Osteocyte (in vitro differentiated cells): ENCODE measurements at places on chromosomes 2 and 18. TPM values are rescaled to one million over a fixed set of nuclear protein-coding genes. Genes with fewer than 3 reads are reported as not detected.

CYRIA gene
- 2.8 TPM in 2 replicates for total RNA-seq

DNA sequence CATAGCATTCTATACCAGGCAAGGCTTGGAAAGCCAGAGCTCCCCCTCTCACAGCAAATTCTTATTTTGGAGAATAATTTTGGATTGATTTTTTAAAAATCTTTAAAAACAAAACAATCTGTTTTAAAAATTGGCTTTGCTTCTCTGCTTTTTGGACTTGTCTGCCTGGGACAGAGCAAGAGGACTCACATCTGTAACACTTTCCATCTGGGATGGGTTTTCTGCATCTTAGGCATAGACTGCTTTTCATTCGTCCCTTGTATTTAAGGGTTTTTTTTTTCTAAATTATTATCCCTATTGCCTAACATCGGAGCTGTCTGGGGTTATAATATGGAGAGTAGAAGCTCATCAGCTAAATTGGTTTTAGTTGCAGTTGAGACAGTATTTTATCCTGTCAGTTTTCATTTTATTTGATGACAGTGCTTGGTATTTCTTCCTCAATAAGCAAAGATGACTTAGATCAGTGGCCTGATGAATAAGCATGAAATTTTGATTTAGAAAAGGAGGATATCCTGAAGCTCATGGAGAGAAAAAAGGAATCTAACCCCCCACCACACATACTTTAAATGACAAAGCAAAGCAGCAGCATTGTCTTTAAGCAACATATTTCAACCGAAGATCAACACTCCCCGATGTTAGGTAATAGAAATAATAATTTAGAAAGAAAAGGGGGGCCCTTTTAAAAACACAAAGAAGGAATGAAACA lies 2.3 kb upstream of the FZD7 start:
- DNase-seq: no peak

GRCh38 chr2:102444233-102444632 lies 21.3 kb downstream of the IL18RAP start:
- DNase-seq: no peak

LYG1 gene
- total RNA-seq: 1.1 and 1.8 TPM in 2 replicates

IL1F10 gene
- total RNA-seq: not detected in 2 replicates

ATP8B1 gene
- total RNA-seq: 38.5 and 38.7 TPM in 2 replicates

DNA sequence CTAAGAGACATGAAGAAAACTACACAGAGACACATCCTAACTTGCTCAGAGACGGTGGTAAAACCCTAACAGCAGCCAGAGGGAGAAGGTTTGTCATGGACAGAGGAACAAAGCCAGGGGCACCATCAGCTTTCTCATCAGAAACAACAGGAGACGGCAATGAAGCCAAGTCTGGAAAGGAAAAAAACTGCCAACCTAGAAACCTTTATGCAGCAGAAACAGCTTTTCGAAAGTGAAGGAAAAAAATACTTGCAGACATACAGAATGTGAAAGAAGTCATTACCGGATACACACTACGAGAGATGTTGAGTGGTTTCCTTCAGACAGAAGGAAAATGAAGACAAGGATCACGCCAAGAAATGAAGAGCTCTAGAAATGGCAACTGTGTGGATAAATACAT lies 55.9 kb downstream of the ANO7 start:
- DNase-seq: no peak

FAM110C gene
- not detected in 2 replicates for total RNA-seq

KCNK3 gene
- total RNA-seq: 8.5 and 10.1 TPM in 2 replicates

DNA sequence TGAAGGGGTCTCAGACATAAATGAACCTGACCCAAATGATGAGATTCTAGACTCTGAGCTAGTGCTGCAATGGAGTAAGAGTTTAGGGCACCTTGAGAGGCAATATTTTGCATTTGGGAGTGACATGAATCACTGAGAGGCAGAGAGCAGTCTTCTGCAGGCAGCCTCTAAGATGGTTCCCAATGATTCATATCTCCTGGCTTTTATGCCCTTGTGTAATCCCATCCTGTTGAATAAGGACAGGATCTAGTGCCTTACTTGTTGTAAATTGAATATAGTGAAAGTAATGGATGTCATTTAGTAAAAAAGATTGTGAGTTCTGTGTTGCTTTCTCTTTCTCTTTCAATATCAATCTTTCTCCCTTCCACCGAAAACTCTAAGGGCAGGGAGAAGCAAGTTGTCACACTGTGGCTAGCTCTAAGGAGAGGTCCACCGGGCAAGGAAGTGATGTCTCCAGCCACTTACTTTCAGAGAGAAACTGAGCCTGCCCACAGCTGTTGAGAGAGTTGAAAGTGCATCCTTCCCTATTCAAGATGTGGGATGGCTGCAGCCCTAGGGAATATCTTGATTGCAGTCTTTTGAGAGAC lies 144.7 kb downstream of the TRIB2 start:
- no peak for DNase-seq

MLPH gene
- total RNA-seq: 21.0 and 22.5 TPM in 2 replicates

ANKRD29 gene
- not detected in 2 replicates for total RNA-seq

CDH2 gene
- total RNA-seq: 83.8 and 87.2 TPM in 2 replicates

DNA sequence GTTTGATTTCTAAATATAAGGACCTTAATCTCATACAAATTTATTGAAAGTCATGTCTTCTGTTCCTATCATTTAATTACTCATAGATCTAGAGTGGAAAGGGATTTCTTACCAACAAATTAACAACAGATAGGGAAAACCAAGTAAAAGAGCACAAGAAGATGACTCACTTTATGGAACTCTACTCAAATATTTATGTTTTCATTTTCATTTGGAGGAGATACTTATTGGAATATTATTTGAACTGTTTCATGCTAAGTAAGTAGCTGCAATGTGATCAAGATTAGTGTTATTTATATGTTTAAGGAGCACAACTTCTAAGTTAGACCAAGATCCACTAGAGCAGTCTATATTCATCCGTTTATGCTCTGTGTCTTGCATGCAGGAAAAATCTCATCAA lies 1.3 kb downstream of the NT5C1B start:
- DNase-seq: no peak

GPC1 gene
- 148 and 149 TPM in 2 replicates for total RNA-seq

GRHL1 gene
- 0.32 and 0.81 TPM in 2 replicates for total RNA-seq

DSG1 gene
- not detected in 2 replicates for total RNA-seq

GRCh38 chr2:1446301-1446700 lies 33.0 kb downstream of the TPO start:
- no peak for DNase-seq

- DNase-seq: no peak
These were observed 5.5 kb downstream of the SYT4 start for GRCh38 chr18:43271593-43272432.

- no peak for DNase-seq
These were observed 35.1 kb downstream of the CCBE1 start for GRCh38 chr18:59661891-59662701.

- peak; percentile 84 for DNase-seq
These were observed 16.4 kb upstream of the ARMC9 start for GRCh38 chr2:231181860-231182512.

DNA sequence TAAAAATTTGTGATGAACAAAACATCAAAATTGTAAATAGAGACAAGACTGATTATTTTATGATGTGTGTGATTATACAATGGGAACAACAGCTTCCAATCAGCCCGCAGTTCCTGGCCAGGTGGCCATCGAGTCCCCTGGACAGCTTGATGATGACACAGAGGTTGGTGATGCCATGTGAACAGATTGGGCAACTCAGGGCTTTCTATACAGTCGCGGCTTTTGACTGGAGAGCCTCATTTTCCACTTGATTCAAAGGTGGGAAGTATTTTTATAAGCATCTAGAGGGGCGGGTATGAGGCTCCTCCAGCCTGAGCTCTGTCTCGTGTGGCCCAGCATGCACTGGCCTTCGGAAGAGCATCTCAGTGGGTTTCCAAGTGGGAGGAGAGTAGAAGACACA lies 14.9 kb upstream of the HPCAL1 start:
- DNase-seq: no peak

TFPI gene
- total RNA-seq: 325 and 334 TPM in 2 replicates

GRCh38 chr18:55401638-55402191 lies 186.3 kb downstream of the TCF4 start:
- no peak for DNase-seq

MC4R gene
- total RNA-seq: not detected in 2 replicates

GRCh38 chr2:159468257-159468656 lies 148.1 kb downstream of the BAZ2B start:
- DNase-seq: no peak

DNA sequence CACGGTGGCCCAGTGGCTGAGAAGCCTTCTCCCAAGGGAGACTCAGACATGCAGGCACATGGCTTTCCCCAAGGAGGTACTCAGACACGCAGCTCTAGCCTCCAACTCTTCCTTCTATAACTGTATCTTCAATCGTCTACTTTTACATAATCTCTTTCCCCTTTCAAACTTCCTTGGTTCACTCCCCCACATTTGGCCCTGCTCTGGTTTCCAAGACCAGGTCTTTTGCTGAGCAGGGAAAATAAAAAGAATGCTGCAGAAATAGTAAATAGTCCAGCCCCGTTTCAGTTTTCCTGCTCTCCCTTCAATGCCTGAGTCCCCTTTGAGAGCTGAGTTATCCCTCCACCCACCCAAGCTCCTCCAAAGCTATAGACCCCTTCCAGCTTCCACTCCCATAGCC lies 635.0 kb downstream of the ARHGAP15 start:
- DNase-seq: no peak

- no peak for DNase-seq
These were observed 194.5 kb downstream of the EPHA4 start for GRCh38 chr2:221377597-221377996.

DNA sequence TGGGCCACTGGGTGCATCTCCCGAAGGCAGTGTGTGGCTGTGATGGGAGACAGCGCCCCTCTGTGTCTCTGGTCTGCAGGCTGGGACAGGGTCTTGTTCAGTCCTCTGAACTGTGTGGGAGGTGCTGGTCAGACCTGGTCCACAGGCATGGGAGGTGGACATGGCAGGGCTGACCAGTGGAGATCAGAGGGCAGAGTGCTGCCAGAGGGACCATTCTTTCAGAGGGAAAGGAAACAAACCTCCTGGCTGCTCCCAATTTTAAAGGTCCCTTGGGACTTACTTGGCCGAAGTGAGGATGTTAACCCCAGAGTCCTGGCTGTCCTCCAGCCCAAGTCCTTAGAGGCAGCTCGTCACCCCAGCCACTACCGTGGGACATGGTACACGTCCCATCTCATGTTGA lies 4.0 kb downstream of the CAPN13 start:
- no peak for DNase-seq

NEUROD1 gene
- not detected in 2 replicates for total RNA-seq

RAB6D gene
- 0.10 TPM in 1 of 2 replicates, not detected in the other for total RNA-seq

GRCh38 chr2:47060652-47061170 lies 94.4 kb downstream of the STPG4 start:
- no peak for DNase-seq
